ENCODE measurements at places on chromosomes 3 and 15.

- no peak for DNase-seq
These were observed 16.8 kb downstream of the GPR15 start for GRCh38 chr3:98548544-98548943.

DNA sequence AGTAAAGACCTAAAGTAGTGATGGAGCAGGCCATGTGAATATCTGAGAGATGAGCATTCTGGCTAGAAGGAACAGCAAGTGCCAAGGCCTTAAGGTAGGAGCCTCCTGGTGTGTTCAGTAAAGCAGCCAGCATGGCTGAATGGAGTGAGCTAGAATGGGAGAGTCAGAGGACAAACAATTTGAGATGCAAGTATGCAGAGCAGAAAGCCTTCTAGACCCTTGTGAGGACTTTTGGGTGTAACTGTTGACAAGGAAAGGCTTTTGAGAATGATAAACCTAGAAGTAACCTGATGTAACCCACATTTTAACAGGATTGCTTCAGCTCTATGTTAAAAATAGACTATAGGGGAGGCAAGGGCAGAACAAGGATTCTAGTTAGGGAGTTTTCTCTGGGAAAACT is 14.8 kb upstream of the RNF7 start:
- no peak for DNase-seq

DNA sequence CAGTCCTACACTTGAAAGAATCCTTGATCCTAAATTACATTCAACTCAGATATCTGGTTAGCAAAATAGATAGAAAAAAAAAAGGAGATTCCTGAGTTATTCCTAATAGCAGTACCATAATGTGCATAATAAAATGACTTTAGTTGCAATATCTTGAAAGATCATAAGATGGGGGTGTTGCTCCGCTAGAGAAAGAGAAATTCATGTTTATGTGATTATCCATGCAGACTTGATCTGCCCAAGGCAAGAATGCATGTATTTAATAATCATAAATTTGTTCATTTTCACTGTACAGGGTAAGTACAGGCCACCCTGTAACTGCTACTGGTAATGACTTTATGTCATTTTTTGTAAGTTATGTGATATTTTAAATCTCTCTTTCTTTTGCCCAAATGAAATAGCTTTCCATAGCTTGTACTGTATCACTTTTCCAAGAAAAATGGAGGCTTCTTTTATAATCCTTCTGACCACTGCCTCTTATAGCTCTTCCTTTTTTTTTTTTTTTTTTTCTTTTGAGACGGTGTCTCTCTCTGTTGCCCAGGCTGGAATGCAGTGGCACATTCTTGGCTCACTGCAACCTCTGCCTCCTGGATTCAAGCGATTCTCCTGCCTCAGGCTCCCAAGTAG is 84.6 kb downstream of the HCN4 start:
- no peak for DNase-seq

DNA sequence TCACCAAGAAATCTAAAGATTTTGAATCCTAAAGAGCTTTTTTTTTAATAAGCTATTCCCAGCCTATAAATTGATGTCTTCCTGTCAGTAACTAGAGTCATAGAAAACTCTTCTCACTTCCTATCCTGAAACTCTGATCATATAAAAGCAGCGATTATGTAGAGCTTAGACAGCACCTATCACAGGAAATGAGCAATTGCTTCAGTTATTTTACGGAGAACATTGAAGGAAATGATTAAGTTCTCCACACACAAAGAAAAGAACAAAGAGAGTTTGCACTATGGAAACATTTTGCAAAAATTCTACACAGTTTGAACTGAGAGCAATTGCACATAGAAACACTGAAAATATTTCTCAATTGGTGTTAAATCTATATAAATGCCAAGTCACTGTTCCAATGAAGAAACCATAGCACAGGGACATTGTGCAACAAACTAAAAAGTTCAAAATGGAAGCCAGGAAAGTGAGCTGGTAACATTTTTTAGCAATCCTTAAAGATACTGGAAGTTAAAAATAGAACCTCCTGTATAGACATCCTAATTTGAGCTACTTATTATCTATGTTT is 291.5 kb upstream of the ARHGEF26 start:
- DNase-seq: no peak

GRCh38 chr3:71465371-71466036 is 118.0 kb downstream of the FOXP1 start:
- no peak for DNase-seq

DNA sequence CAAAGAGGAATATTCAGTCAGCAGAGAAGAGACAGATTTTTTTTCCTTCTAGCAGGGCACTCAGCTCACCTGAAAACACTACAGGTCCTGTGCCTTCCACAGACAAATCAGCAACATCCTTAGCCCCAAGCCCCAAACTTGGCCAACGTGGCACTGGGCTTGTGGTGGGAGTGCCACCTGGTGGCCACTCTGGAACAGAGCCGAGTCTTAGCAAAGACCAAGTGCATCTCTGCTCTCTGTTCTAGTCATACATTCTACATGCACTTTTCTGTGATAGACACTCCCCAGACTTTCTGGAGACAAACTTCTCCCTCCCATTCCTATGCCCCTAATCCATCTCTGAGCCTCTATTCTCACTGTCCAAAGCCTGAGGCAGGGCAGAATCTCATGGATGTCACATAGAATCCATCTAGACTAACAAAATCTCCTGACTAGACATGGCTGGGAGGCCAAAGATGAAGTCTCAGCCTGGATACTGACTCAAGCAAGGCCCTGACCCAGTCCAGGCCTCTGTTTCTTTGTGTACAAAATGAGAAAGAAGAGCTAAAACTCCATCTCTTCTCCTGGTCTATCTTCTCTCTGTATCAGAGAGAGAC is 5.1 kb upstream of the SEMA7A start:
- DNase-seq: peak; percentile 68

DNA sequence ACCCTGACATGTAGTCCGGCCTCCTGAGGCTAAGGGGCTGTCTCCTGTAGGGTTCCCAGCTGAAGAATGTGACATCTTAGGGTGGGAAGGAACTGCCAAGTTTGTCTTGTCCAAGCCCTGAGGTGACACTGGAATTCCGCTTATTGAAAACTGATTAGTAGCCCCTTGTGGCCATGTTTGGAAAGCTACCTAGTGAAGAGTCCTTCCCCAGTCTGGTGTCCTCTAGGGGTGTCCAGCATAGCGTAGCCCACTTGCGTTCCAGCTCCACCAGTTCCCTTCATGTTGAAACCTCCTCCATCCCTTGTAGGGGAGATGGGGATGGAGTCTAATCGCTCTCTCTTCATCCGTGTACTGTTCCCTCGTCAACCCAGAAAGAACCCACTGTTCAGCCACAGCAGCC is 79.5 kb downstream of the CHDH start:
- no peak for DNase-seq

DNA sequence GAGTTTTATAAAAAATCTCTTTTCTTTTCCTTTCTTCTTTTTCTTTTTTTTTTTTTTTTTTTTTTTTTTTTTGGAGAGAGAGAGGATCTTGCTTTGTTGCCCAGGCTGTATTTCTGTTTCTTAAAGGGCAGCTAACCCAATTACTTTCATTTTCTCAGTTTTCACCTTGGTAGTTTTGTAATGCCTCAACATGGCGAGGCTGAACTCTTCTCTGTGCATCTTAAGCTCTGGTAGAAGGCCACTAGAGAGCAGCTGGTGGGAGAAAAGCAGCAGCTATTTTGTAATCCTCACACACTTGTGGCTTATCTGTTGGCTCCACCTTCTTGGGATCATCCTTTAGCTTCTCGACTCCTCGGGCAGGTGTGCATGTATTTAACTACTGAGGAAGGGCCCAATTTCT is 152.2 kb upstream of the MEIS2 start:
- no peak for DNase-seq

DNA sequence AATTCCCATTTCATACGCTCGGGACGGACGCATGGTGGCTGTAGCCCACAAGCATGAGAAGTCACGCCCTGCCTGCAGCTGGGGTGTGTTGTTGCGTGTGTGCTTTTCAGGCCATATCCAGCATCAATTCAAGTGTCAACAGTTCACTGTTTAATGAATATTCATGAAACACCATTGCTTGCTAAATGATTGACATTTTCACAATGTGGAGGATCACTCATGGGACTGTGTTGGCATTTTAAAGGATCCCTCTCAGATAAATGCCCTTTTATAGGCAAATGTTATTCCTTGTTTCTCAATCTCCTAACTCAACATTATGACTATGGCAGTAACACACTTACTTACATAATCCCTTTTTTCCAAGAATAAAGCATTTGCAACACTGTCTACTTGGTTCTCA is 511.3 kb downstream of the GABRG3 start:
- DNase-seq: no peak

GRCh38 chr15:73991260-73991659 is 835 bp downstream of the STOML1 start:
- no peak for DNase-seq

DNA sequence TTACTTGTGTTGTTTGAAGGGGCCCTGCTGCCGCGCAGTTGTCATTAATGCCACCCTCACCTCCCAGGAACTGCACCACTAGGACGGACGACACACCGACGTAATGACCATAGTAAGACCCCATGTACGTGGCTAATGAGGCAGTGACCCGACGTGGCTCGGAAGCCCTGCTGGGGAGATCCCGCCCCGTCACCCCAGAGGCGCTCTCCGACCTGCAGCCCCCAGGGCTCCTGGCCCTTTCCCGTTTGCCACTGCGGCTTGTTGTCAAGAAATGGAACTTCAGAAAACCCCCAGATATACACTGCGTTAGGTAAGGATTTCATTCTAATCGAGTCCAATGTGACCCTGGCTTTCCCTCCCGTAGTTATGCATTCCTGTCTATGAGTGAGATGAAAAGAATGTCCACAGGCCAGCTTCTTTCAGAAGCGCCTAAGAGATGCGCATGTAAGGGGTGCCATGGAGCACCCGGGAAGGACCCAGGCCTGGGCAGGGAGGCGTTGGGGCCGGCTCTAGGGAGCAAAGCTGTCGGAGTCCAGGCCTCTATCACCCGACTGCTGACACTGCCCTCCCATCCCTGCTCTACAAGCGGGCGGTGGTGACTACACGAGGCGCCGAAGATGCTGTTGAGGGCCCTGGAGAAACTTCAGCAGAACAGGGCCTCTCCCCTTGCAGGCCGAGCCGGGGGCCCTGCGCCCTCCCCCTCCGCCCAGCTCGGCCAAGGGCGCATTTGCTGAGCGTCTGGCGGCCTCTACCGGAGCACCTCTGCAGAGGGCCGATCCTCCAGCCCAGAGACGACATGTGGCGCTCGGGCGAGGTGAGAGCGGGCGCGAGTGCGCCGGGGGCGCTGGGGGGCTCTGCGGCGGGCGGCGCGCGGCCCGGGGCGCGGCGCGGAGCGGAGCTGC is at the start of gene GABRA5:
TSS of gene GABRA5 (plus strand) at position 765 of the 902 bp plus-strand sequence. CDS start 2,187 bp downstream, outside the sequence.
- DNase-seq: no peak

GRCh38 chr3:172074032-172074431 is 34.7 kb downstream of the FNDC3B start:
- no peak for DNase-seq

DNA sequence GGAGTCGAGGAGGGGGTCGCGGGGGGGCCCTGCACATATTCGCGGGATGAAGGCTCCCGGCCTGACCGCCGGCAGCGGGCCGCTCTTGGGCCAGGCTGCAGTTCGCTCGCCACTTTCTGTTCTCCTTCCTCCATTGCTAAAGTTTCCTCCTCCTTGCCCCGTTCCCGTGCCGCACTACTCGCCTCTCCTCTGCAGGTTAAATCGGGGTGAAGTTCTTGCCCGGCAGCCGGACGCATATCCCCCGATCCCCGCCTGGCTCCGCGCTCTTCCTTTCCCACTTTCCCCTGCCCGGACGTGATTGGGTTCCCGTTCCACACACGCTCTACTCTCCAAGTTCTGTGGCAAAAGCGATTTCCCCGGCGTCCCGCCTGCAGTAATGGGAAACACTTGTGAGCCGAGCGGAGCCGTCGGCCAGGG is 556 bp downstream of the CRYBG3 start:
- no peak for DNase-seq

DNA sequence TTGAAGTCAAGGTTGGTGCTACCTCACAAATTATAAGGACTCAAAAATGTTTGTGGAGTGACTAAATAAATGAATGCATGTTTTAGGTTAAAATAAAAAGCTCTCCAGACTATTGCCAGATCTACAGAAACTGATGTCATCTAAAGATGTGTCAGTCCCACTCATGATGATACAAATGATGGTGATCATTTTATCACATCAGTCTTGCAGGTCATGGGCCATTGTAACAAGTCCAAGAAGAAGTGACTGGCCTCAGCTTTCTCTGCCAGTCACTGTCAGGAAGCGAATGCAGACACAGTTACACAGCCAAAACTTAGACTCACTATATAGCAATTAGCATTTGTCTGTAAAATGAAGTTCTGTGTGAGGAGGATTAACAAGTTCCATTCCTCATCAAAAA is 18.5 kb downstream of the ATP8B4 start:
- DNase-seq: no peak

GRCh38 chr3:81041331-81041730 is 720.1 kb downstream of the GBE1 start:
- no peak for DNase-seq

DNA sequence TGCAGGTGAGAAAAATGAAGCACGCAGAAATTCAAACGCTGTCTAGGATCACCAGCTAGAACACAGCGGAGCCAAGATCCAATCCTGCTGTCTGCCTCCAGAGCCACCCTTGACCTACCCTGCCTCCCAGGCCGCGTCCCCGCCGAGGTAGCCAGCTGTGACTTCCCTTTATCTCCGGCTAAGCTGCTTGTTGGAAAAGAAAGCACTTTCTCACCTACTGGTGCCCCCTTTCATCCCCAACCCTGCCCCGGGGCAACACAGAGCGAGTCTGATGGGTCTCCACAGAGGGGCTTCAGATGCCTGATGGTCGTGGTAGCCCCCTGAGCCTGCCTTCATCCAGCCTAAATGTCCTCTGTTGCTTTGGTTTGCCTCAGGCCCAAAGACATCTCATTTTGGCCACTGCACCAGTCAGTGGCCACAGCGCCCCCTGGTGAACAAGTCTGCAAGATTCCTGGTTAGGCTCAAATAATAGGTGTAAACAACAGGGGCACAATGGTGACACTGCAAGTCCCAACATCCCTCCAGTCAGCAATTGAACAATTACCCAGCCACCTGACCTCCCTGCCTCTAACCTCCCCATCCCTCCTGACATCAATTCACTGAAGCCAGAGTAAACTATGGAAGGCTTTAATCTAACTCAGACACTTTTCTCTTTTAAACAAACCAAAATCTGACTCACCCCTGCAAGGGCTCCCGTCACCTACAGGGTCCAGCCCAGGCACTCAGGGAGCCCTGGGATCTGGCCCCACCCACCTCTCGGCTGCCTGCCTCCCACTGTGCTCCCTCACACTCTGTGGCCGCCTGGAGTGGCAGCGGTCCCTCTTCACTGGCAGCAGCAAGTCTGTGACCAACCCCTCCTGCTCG is 27.3 kb upstream of the BCL2L10 start:
- DNase-seq: peak; percentile 74

DNA sequence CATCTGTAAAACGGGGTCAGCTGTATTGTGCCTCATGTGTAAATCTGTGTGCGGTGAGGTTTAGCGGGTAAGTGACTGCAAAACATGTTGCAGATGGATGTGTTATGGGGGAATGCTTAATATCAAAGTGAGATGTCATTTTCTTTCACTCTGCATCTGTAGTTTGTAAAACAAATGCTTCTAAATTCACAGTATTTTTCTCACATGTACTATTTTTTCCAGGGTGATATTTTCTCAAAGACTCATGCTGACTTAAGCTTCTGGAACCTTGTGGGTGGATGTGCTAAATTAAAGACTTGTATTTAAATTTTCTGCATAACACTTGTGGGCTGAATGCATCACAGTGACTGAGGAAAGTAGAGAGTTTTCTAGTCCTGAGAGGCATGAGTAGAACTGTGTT is 115.2 kb upstream of the TP63 start:
- DNase-seq: no peak
